Activated CD4-positive, alpha-beta T cell treated with anti-CD3 and anti-CD28 coated beads, Interleukin-2, amount 10 ng/mL, durations not matched to agents 24 days and 14 days (primary cell): ENCODE measurements at places on chromosomes 13 and 19. TPM values are rescaled to one million over a fixed set of nuclear protein-coding genes. Genes with fewer than 3 reads are reported as not detected.

DNA sequence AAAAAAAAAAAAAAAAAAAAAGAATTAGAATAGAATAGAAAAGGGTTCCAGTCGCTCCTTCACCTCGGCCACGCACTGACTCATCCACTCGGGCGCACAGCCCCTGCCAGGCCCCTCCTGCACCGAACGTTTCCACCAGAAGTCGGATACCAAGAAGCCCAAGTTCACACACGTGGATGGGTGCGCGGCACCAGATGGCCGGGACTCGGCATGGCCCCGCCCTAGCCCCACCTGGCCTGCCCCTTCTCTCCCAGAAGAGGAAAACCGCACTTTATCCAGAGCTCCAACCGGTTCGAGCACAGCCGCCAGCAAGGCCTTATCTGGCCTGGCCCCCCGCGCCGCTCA, 5.9 kb downstream of the PRR36 start:
- DNase-seq, result no peak
- H3K4me3 ChIP-seq, result peak overlapping the region; percentile 80
- H3K27me3 ChIP-seq, result peaks cover 38% of the 10 kb centered on the region
- H3K27ac ChIP-seq, result no peak overlapping the region
- H3K4me1 ChIP-seq, result peaks cover 28% of the 10 kb centered on the region

- no peaks in the 10 kb centered on the region for H3K36me3 ChIP-seq
- H3K27me3 ChIP-seq, result no peaks in the 10 kb centered on the region
- H3K4me3 ChIP-seq, result no peak overlapping the region
- DNase-seq, result no peak
- H3K4me1 ChIP-seq, result no peaks in the 10 kb centered on the region
These were observed 1248.1 kb upstream of the SLC10A2 start for GRCh38 chr13:104314321-104314720.

The TEX29 gene
- 0.50 and 0.51 TPM in 2 replicates for total RNA-seq

GRCh38 chr13:40247845-40248244, 418.6 kb downstream of the FOXO1 start:
- no peak for DNase-seq
- H3K4me3 ChIP-seq, result no peak overlapping the region
- H3K4me1 ChIP-seq, result peaks cover 24% of the 10 kb centered on the region
- no peak overlapping the region for H3K27ac ChIP-seq
- H3K27me3 ChIP-seq, result no peaks in the 10 kb centered on the region

The CAMSAP3 gene
- 0.09 and 0.69 TPM in 2 replicates for total RNA-seq

GRCh38 chr19:33143897-33144405, 12.0 kb downstream of the WDR88 start:
- H3K27me3 ChIP-seq, result peaks cover 2% of the 10 kb centered on the region
- H3K36me3 ChIP-seq, result no peaks in the 10 kb centered on the region
- DNase-seq, result peak; percentile 90
- no peak overlapping the region for H3K4me3 ChIP-seq
- no peak overlapping the region for H3K27ac ChIP-seq
- H3K4me1 ChIP-seq, result peaks cover 4% of the 10 kb centered on the region
